ENCODE measurements at places on chromosomes 12 and 14. TPM values are rescaled to one million over a fixed set of nuclear protein-coding genes. Genes with fewer than 3 reads are reported as not detected.

The ENDOU gene
- total RNA-seq, result not detected

The HNRNPA1 gene
- 266 TPM for total RNA-seq

The RACGAP1 gene
- 173 TPM for total RNA-seq

The ASCL4 gene
- total RNA-seq, result not detected

The DNAI7 gene
- total RNA-seq, result not detected

The MSI1 gene
- not detected for total RNA-seq

DNA sequence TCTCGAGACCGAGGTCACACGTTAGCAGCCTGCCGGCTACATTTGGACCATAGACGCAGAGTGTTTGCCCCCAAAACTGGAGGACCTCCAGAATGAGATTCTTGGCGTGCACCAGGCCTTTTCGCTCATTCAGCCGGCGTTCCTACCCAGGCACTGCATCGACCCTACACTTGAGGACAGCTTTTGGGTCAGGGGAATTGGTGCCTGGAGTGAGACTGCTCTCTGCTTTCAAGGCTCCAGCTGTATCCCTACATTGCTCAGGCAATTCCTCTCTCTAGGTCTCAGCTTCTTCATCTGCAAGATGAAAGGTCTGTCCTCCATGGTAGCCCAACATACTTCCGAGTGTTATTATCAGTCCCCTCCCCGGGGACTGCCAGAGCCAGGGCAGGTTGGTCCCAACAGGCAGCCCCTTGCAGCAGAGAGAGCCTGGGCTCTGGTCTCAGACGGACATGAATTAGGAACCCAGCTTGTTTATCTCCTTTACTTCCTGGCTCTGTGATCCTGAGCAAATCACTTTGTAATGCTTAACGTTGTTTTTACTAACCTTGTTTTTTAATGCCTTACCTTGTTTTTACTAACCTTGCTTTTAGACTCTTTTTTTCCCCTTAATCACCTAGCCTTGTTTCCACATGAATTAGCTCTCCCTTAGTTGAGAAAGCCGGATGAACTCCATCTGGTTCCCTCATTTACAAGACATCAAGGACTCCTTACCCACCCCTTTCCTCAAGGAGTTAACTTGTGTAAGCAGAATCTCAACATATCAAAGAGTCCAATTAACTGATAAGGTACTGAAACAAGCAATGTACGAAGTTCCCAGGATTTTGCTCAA, 892 bp downstream of the TCHP start:
- DNase-seq, result no peak

- no peak for DNase-seq
These were observed 92.8 kb upstream of the TMTC2 start for GRCh38 chr12:82593901-82594396.

DNA sequence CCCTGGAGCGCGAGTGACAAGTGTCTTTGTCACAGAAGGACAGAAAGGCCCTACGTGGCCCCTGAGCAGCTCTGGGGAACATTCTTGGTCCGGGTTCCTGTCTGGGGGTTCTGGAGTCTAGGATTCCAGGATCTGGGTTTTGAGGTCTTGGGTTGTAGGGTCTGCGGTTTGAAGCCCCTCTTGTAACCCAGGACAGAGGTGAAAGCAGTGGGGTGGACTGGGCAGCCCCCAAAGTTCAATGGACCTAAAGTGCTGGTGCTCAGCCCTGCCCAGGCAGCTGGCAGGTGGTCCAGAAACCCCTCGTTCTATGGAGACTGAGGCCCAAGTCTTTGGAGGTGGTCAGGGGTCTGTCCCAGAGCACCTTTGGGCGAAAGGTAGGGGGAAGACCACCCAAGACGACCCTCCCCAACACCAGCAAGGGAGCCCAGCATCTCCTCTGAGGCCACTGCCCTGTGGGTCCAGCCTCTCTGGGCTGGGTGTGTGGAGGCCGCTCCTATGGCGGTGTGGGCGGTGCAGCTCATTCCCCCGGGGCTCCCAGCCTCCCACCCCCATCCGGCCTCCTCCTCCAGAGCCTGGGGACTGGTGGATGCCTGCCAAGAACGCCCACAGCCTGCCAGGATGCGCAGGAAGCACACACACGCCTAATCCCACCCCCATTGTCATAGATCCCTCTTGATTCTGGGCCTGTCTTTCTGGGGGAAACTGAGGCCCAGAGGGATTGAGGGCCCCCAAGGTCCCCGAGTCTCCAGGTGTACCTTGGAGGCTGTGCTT, 30.2 kb upstream of the ANKRD9 start:
- DNase-seq, result peak; percentile 43

GRCh38 chr12:52005903-52006703, 643 bp upstream of the TAMALIN start:
- DNase-seq, result no peak

- no peak for DNase-seq
These were observed 7.4 kb downstream of the FBXO21 start for GRCh38 chr12:117182866-117183265.

DNA sequence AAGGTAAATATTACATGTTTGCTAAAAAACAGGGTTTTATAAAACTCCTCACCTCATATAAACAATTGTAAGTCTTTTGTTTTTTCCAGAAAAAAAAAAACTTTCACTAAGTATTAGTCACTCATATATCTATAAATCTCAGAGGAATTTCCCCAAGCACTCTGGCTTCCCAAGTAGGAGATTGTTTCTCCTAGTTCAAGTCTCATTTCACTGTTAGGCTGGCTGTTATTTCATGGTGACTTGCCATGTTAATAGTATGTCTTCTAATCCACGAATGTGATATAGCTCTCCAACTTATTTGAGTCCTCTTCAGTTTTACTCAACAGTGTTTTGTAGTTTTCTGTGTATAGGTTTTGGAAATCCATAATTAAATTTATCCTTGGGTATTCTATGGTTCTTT, 61.6 kb downstream of the CAPZA3 start:
- peak; percentile 3 for DNase-seq

DNA sequence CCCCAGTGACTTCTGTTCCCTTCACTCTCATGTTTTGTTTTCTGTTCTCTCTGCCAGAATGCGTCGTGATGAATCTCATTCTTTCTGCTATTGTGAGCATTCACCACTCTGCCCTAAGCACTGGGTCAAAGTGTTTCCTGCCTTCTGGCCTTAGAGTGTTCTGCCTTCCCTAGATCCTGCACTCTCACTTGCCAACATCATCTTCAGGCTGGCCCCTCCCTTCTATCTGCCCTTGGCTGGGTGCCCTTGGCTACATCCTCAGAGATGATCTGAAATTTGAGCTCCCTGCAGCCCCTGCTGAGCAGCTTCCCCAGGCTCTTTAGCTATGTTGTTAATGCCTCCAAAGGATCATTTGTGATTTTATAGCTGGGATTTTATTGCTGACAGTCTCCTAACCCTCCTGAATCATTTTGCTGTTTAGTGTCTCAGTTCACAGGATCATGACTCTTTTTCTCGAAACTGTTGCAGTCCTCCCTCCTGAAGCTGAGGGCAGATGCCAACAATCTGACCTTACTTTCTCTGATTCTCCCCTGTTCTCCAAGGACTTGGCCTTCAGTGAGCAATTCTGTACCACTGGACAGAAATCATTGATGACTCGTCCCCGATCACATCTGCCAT, 4.5 kb downstream of the DHRS2 start:
- DNase-seq, result peak; percentile 73

GRCh38 chr14:88189417-88190191, 133.5 kb downstream of the KCNK10 start:
- peak; percentile 67 for DNase-seq

GRCh38 chr12:11059784-11060183, 2.3 kb downstream of the TAS2R46 start:
- no peak for DNase-seq

DNA sequence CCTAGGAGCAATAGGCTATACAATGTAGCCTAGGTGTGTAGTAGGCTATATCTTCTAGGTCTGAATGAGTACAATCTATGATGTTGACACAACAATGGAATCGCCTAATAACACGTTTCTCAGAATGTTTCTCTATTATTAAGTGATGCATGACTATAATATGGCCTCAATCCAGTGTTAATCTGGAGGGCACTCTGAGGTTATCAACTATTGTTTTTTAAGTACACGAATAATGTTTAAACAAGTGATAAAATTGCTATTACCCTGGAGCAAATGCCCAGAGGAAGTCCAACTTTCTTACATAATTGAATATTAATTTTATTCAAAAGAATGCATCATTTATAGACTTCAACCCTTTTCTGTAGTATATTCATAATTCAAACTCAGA, 16.4 kb upstream of the CNIH1 start:
- no peak for DNase-seq

GRCh38 chr12:57883700-57884099, 37.2 kb upstream of the CTDSP2 start:
- DNase-seq, result no peak

DNA sequence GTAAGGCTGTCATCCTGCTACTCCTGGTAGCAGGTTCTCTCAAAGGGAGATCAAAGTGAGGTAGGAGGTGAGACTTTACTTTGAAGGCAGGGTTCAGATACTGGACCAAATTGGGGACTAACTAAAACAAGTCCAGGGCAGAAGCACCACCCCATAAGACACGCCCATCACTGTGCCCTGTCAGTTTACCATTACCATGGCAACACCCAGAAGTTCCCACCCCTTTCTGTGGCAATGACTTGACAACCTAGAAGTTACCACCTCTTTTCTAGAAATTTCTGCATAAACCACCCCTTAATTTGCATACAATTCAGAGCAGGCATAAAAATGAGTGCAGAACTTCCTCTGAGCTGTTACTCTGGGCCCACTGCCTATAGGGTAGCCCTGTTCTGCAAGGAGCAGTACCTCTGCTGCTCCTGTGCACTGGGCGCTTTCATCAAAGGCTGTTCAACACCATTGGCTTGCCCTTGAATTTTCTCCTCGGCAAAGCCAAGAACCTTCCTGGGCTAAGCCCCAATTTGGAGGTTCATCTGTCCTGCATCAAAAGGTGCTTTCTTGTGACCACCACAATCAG, 64.8 kb upstream of the MAX start:
- DNase-seq, result peak; percentile 27

GRCh38 chr12:2277492-2278155, 224.8 kb downstream of the CACNA1C start:
- DNase-seq, result no peak

GRCh38 chr14:39318574-39318973, 84.9 kb downstream of the MIA2 start:
- no peak for DNase-seq

DNA sequence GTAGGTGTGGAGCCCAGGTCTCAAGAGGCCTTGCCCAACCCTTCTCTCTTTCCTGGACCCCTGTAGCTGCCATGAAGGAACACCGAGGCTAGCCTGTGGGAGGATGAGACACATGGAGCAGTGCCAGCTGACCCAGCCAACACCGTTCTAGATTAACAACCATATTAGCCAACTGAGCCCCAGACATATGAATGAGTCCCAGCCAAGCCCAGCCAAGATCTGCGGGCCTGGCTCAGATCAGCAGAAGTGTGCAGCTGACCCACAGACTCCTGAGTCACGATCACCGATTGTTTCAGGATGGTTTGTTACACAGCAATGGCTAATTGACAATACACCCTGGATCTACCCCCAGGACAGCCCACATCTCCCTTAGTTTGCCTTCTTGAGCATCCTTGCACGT, 82.1 kb downstream of the NTF3 start:
- peak; percentile 41 for DNase-seq

DNA sequence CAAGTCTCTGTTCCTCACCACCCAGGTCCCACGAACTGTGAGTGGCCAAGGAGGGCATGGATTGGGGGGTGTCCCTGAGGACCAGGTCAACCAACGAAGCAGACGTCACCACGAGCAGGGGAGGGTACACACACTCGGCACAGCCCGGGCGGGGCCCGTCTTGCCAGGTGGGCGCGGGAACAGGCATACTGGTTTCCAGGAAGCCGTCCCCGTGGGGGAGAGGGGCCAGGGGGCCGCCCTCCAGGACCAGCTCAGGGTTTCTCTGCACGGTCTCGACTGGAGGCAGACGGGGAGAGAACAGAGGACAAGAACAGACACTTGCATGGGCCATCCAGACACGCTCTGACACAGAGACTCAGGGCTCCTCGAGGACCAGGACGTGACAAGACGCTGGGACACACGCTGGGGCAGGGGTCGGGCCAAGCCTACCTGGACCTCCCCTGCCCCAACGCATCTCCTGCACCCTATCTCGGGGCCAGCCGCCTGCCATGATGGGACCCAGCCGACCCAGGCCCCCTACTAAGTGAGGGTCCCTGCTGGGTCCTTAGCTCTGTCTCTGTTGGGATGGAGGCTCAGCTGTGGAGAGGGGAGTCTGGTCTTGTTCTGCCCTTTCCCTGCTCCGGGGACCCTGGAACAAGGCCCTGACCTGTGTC, 11.3 kb downstream of the ARL6IP4 start:
- DNase-seq, result no peak

GRCh38 chr12:13571035-13571434, 374.5 kb downstream of the EMP1 start:
- DNase-seq, result no peak

DNA sequence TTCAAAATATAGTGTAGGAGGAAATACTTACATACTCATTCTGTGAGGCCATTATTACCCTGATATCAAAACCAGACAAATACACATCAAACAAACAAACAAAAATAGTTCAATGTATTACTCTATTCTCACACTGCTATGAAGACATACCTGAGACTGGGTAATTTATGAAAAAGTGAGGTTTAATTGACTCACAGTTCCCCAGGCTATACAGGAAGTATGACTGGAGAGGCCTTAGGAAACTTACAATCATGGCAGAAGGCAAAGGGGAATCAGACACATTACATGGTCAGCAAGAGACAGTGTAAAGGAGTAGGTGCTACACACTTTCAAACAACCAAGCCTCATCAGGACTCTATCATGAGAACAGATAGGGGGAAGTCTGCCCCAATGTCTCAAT, 1023.2 kb downstream of the TMTC2 start:
- DNase-seq, result no peak

- DNase-seq, result peak; percentile 99
These were observed 93.9 kb downstream of the DACT1 start for GRCh38 chr14:58731465-58732293.
